ENCODE measurements at places on chromosomes 7 and 10. TPM values are rescaled to one million over a fixed set of nuclear protein-coding genes. Genes with fewer than 3 reads are reported as not detected.

The SPDYE9 gene
- total RNA-seq, result not detected

The TRPV5 gene
- total RNA-seq, result not detected

The XRCC2 gene
- total RNA-seq, result 1.8 TPM

- H3K36me3 ChIP-seq, result no peaks in the 10 kb centered on the region
- H3K4me3 ChIP-seq, result no peak overlapping the region
- peaks cover 49% of the 10 kb centered on the region for H3K4me1 ChIP-seq
- DNase-seq, result no peak
- peak overlapping the region; percentile 91 for H3K27ac ChIP-seq
Observed at GRCh38 chr7:30475580-30475979, 3.0 kb downstream of the NOD1 start.

GRCh38 chr10:132810141-132810806 lies 24.3 kb upstream of the NKX6-2 start:
- H3K4me3 ChIP-seq, result no peak overlapping the region
- peak; percentile 23 for DNase-seq
- H3K36me3 ChIP-seq, result no peaks in the 10 kb centered on the region
- H3K4me1 ChIP-seq, result no peaks in the 10 kb centered on the region

DNA sequence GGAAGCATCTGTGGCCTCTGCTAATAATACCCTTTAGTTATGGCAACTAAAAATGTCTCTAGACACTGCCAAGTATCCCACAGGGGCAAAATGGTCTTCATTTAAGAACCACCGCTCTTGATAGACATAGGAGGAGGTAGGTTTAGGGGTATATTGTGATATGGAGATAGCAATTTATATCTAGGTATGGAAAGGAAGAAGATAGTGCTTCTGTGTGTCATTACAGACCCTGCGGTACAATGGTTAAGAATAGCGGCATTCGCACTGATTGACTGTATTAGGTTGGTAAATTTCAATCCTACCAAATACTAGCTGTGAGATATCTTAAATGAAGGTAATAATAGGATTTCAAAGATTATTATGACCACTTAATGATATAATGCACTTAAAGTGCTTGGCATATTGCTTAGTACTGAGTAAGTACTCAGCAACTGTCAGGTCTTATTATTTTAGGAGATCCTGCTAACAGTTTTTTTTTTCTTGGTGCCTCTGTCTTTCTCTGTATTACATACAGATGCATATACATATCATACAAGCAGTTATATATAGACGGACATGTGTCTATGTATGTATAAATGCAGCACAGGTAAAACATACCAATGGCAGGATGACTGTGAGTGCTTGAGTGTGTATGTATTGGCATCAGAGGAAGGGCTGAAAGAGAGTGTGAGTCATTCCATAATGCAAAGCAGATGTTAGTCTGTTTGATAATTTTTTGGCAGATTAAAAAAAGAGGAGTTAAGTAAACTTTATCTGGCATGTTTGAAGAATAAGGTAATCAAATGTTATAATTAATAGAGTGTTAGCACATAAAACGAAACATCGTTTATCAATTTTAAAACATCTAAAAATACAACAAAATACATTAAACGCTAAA lies 50.0 kb upstream of the ITGB8 start:
- H3K4me1 ChIP-seq, result no peaks in the 10 kb centered on the region
- H3K27me3 ChIP-seq, result no peaks in the 10 kb centered on the region
- DNase-seq, result no peak
- H3K36me3 ChIP-seq, result no peaks in the 10 kb centered on the region
- no peak overlapping the region for H3K4me3 ChIP-seq
